ENCODE measurements at places on chromosomes 4 and X. TPM values are rescaled to one million over a fixed set of nuclear protein-coding genes. Genes with fewer than 3 reads are reported as not detected.

Gene HTR2C
- not detected for total RNA-seq

Gene TMEM47
- 3.7 TPM for total RNA-seq

- no peaks in the 10 kb centered on the region for H3K4me1 ChIP-seq
- DNase-seq = no peak
These were observed 689.3 kb downstream of the CENPC start for GRCh38 chr4:66855956-66856355.

- no peak overlapping the region for H3K27ac ChIP-seq
- H3K36me3 ChIP-seq = no peaks in the 10 kb centered on the region
- DNase-seq = peak; percentile 20
These were observed 39.4 kb upstream of the NDP start for GRCh38 chrX:44012484-44013096.

- H3K4me1 ChIP-seq = no peaks in the 10 kb centered on the region
- DNase-seq = no peak
- no peaks in the 10 kb centered on the region for H3K36me3 ChIP-seq
- no peaks in the 10 kb centered on the region for H3K27me3 ChIP-seq
- H3K4me3 ChIP-seq = no peak overlapping the region
These were observed 102.0 kb downstream of the RTL5 start for GRCh38 chrX:72029483-72030411.

DNA sequence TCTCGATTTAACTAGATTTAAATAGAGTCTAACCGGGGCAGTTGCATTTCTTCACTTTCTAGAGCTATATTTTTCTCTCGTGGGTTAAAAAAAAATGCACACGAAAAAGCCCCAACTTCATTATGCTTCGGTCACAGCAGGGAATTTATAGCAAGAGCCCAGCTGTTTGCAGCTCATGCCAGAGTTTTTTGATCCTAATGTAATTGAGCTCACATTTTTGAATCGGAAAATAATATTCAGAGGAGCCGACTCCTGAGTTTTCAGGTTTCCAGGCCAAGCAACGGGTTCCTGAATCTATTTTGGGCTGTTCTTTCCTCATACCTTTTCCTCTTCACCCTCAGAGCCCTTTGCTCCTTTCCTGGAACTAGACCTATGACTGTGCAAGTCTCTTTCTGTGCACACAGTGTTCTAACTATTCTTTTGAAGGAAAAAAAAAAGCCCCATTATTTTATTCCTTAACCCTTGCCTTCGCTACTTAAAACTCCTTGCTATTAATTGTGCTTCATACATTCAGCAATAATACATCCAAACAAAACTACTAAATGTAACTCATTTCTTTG, 27.5 kb upstream of the ESX1 start:
- H3K27me3 ChIP-seq = peaks cover 5% of the 10 kb centered on the region
- H3K4me1 ChIP-seq = no peaks in the 10 kb centered on the region
- no peak for DNase-seq
- H3K36me3 ChIP-seq = no peaks in the 10 kb centered on the region
- H3K4me3 ChIP-seq = no peak overlapping the region

GRCh38 chrX:103467887-103468286, 51.4 kb downstream of the RAB40A start:
- no peak overlapping the region for H3K4me3 ChIP-seq
- DNase-seq = no peak
- H3K27ac ChIP-seq = no peak overlapping the region
- H3K36me3 ChIP-seq = no peaks in the 10 kb centered on the region
- H3K4me1 ChIP-seq = no peaks in the 10 kb centered on the region
- no peaks in the 10 kb centered on the region for H3K27me3 ChIP-seq

DNA sequence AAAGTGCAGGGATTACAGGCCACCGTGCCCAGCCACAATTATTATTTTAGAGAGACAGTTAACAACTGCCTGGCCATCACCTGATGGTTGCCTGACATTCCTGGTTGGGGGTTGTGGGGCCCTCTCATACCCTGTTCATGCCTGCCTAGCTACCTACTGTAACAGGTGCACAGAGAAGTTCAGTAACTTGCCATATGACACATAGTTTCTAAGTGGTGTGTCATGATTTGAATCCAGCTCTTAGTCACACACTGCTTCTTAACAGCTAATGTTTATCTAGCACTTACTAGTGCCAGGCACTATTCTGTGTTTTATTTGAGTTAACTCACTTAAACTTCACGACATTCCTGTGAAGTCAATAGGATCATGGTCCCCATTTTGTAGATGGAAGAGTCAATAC, 122.7 kb upstream of the JADE1 start:
- no peaks in the 10 kb centered on the region for H3K36me3 ChIP-seq
- no peak overlapping the region for H3K4me3 ChIP-seq
- H3K27ac ChIP-seq = no peak overlapping the region
- no peak for DNase-seq

DNA sequence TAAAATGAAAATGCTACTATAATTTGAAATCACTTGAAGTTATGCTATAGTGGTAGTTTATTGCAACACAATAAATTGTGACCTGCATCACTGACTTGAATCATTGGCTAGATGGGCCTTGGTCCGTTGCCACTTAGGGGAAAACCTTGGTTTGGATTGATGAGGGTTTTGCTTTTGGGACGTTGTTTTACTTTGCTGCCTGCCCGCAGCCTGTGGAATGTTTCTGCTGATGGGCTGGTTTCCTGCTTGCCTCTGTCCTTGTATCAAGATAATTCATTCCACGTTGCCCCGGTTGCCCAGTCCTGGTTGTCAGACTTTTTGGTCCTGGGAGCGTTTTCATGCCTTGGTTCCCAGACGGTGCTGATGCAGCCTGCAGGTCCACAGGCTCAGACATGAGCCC, 18.3 kb downstream of the HADH start:
- H3K27ac ChIP-seq = no peak overlapping the region
- no peaks in the 10 kb centered on the region for H3K36me3 ChIP-seq
- H3K4me3 ChIP-seq = no peak overlapping the region
- H3K27me3 ChIP-seq = no peaks in the 10 kb centered on the region
- H3K4me1 ChIP-seq = no peaks in the 10 kb centered on the region

- DNase-seq = no peak
- H3K4me1 ChIP-seq = peaks cover 4% of the 10 kb centered on the region
- H3K4me3 ChIP-seq = no peak within 1 kb of the TSS
- H3K36me3 ChIP-seq = no peaks in the 10 kb centered on the region
These were observed at the start of gene SULT1B1 for GRCh38 chr4:69760455-69760854. Gene SULT1B1 (minus strand): TSS chr4:69760620. CDS start chr4:69755217, 5,403 bp downstream.

DNA sequence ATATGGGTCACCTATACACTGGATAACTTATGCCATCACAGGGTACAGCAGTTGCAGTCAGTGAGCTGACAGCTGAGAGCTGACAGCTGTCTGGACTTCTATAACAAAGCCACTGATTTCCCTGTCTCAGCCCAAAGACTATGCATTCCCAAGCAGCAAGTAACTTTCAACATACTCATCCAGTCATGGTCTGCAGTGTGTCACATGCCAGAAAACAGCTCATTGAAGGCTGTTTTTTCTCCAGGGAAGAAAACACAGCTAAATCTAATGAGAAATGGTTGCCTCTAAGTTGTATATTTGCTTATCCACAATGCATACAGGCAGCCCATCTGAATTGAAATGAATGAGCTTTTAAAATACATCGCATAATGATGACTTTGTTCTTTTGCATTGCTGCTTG, 6.3 kb downstream of the KIAA1210 start:
- no peak for DNase-seq
- H3K4me3 ChIP-seq = no peak overlapping the region
- H3K36me3 ChIP-seq = no peaks in the 10 kb centered on the region
- no peak overlapping the region for H3K27ac ChIP-seq
- no peaks in the 10 kb centered on the region for H3K4me1 ChIP-seq

- DNase-seq = no peak
- no peaks in the 10 kb centered on the region for H3K36me3 ChIP-seq
- no peak overlapping the region for H3K27ac ChIP-seq
- H3K4me3 ChIP-seq = no peak overlapping the region
- no peaks in the 10 kb centered on the region for H3K27me3 ChIP-seq
- no peaks in the 10 kb centered on the region for H3K4me1 ChIP-seq
These were observed 42.4 kb upstream of the GATB start for GRCh38 chr4:151803246-151803645.

Gene H2BW2
- not detected for total RNA-seq

DNA sequence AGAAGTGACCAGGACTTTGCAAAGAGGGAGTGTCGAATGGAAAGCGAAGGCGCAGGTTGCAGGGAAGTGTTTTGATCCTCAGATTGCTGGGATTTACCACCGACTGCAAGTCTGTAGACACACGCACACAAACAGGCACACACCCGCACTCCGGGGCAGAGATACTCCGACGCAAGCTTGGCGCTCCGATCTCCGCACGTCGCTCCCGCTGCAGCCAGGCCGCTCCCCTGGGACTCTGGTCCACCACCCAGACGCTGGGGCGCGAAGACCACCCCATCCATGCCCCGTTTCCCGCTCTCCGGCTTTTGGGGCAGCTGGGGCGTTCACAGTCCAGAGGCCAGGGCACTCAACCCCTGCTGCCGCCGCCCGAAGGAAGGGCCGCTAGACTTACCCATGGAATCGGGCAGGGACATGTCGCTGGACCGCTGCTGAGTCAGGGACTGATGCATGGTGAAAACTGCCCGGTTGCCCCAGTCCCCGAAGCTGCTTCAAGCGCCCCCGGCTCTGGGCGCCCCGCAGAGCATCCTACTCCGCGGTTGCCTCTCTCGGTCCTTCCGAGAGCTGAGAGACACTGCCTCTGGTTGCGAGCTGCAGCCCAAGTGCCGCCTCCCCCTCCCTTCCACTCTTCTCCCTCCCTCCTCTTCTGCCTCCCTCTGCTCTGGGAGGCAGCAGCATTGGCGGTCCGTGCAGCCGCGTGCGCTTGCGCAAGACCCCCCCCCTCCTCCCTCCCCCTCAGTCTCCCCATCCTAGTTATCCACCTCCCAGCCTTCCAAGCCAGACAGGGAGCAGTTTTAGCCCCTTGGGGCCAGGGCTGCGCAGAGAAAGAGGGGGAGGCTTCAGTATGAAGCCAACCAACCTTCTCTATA, at the start of gene TMEM255A:
TMEM255A (minus strand) TSS at position 601 of the 866 bp plus-strand sequence; CDS start at position 449, 152 bp downstream.
- no peaks in the 10 kb centered on the region for H3K27me3 ChIP-seq
- H3K36me3 ChIP-seq = no peaks in the 10 kb centered on the region
- peak within 1 kb of the TSS; percentile 38 for H3K4me3 ChIP-seq
- no peak for DNase-seq
- no peak within 1 kb of the TSS for H3K27ac ChIP-seq
- H3K4me1 ChIP-seq = no peaks in the 10 kb centered on the region

- no peak for DNase-seq
- no peaks in the 10 kb centered on the region for H3K4me1 ChIP-seq
- no peak overlapping the region for H3K27ac ChIP-seq
- H3K4me3 ChIP-seq = no peak overlapping the region
These were observed 377.2 kb upstream of the FTHL17 start for GRCh38 chrX:31449081-31449480.

DNA sequence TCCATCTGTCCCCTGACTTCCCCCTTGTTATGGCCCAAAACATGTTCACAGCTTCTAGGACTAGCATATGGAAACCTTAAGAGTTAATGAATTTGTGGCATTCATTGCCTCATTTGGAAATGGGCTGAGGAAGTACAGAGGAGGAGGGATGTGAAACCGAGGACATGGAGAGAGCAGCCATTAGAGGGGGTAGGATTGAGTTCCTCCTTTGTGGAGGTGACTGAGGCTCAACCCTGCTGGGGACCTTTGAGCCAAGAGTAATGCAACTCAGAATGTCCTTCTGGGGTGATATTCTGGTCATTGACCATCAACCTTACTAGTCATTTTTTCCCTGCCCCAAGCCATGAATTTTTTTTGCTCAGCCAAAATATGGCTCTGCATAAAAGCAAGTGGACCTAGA, 109.4 kb downstream of the ZNF518B start:
- H3K27ac ChIP-seq = no peak overlapping the region
- DNase-seq = no peak
- no peak overlapping the region for H3K4me3 ChIP-seq
- H3K27me3 ChIP-seq = no peaks in the 10 kb centered on the region
- no peaks in the 10 kb centered on the region for H3K36me3 ChIP-seq

GRCh38 chrX:73812256-73812655, 249.3 kb downstream of the CHIC1 start:
- H3K4me3 ChIP-seq = no peak overlapping the region
- no peak for DNase-seq
- H3K27ac ChIP-seq = no peak overlapping the region
- no peaks in the 10 kb centered on the region for H3K4me1 ChIP-seq
- H3K27me3 ChIP-seq = no peaks in the 10 kb centered on the region

Gene FDCSP
- total RNA-seq = not detected

- DNase-seq = no peak
- H3K27ac ChIP-seq = no peak overlapping the region
- no peaks in the 10 kb centered on the region for H3K4me1 ChIP-seq
- H3K4me3 ChIP-seq = no peak overlapping the region
These were observed 23.3 kb downstream of the RPGR start for GRCh38 chrX:38304010-38304409.

DNA sequence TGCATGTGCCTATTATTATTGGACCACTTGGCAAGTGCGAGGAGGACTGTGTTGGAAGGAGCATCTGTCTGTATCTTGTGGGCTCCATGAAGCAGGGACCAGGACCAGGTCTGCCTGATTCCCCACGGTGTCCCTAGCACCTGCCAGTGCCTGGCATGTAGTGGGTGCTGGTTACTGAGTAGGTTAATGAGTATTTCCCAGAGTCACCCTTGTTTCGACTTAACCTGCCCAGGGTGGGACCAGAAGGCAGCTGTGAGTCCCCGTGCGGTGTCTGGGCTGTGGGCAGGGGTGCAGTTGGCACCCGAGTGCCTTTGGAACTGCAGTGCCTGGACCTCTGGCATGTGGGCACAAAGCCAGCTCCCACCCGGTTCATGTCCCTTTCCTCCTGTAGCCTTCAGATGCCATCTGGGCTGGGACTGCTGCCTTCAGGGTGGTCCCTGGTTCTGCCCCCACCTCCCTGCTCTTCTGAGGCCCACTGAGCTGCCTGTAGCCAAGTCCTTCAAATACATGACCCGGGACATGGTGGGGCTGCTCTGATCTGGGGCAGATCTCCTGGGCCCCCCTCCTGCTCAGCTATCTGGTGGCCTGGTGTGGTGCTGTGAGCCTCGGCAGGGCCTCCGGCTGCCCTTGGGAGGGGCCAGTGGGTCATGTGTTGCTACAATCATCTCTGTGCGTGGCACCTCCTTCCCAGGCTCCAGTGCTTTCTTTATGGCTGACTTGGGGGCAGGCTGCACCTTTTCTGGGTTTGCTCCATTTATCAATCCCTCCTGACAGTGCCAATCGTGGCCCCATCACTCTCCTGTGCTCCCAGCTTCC, 53.0 kb upstream of the SORCS2 start:
- H3K36me3 ChIP-seq = no peaks in the 10 kb centered on the region
- H3K27me3 ChIP-seq = no peaks in the 10 kb centered on the region
- H3K4me3 ChIP-seq = no peak overlapping the region
- no peak for DNase-seq

- DNase-seq = no peak
- no peaks in the 10 kb centered on the region for H3K27me3 ChIP-seq
- no peak overlapping the region for H3K4me3 ChIP-seq
- no peaks in the 10 kb centered on the region for H3K4me1 ChIP-seq
These were observed 72.4 kb upstream of the TBL1X start for GRCh38 chrX:9392445-9392844.
